ENCODE measurements at places on chromosomes 5 and 9.

GRCh38 chr9:98977813-98978212 lies 34.1 kb downstream of the COL15A1 start:
- DNase-seq, result no peak

- DNase-seq, result no peak
Observed at GRCh38 chr5:154707641-154708040, 47.5 kb upstream of the LARP1 start.

DNA sequence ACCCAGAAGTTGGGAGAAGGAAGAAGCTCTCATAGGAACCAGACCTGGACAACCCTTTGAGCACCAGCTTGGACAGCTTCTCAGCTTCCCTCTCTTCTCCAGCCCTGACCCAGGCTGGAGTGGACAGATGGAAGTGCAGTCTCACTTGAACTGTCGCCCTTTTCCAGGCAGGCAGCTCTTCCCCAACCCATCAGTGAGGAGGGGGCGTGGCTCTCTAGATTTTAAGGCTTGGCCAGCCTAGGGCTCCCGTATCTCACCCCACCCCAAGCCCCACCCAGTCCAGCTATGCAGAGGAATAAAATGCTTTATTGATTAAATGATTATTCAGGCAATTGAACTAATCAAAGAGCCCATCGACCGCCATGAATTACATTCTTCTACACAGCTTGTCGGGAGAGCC lies 2.2 kb downstream of the PAX5 start:
- no peak for DNase-seq

GRCh38 chr9:76269789-76270188 lies 124.4 kb downstream of the RFK start:
- DNase-seq, result no peak

DNA sequence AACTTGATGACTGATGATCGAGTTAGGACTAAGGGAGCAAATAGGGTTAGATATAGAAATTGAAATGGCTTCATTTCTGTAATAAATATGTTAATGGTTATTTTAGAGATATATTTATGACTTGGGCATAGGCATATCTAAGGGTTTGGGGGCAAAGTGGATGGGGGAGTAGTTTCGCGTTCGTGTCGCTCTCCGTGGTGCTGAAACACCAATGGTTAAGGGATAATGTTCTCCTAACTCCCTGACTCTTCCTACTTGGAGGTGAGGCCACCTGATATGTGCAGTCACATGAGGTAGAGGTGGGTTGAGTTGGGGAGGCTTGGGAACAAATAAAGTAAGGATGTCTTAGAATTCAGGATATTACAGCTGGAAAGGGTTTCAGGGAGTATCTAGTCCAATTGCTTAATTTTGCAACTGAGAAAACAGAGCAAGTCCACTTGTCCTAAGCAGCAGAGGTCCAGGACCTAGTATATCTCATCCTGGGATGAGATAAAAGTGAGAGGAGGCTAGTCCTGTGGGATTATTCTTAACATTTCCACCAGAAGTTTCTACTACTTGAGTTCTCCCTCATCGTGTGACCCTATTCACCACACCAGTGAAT lies 44.0 kb upstream of the MAP1B start:
- DNase-seq, result no peak

Data from H54 (cell line).